ENCODE measurements at places on chromosomes 6 and 20.

GRCh38 chr20:34190679-34191090 is 50.5 kb upstream of the ASIP start:
- no peak overlapping the region for H3K27ac ChIP-seq
- H3K4me3 ChIP-seq: no peak overlapping the region
- H3K27me3 ChIP-seq: no peaks in the 10 kb centered on the region
- H3K36me3 ChIP-seq: no peaks in the 10 kb centered on the region

- H3K27me3 ChIP-seq: no peaks in the 10 kb centered on the region
- no peak overlapping the region for H3K27ac ChIP-seq
- DNase-seq: no peak
These were observed 72.3 kb downstream of the JARID2 start for GRCh38 chr6:15317934-15318902.

GRCh38 chr20:62289898-62290297 is 12.9 kb upstream of the ADRM1 start:
- no peak overlapping the region for H3K27ac ChIP-seq
- H3K4me1 ChIP-seq: no peaks in the 10 kb centered on the region
- no peak overlapping the region for H3K4me3 ChIP-seq
- no peak for DNase-seq
- no peaks in the 10 kb centered on the region for H3K27me3 ChIP-seq

GRCh38 chr6:150006961-150007464 is 18.3 kb downstream of the RAET1L start:
- H3K4me1 ChIP-seq: peaks cover 13% of the 10 kb centered on the region
- no peaks in the 10 kb centered on the region for H3K36me3 ChIP-seq
- DNase-seq: peak; percentile 79
- H3K4me3 ChIP-seq: no peak overlapping the region

- H3K27ac ChIP-seq: no peak overlapping the region
- no peak overlapping the region for H3K4me3 ChIP-seq
- no peaks in the 10 kb centered on the region for H3K36me3 ChIP-seq
These were observed 5.7 kb upstream of the OSTM1 start for GRCh38 chr6:108080010-108080780.

DNA sequence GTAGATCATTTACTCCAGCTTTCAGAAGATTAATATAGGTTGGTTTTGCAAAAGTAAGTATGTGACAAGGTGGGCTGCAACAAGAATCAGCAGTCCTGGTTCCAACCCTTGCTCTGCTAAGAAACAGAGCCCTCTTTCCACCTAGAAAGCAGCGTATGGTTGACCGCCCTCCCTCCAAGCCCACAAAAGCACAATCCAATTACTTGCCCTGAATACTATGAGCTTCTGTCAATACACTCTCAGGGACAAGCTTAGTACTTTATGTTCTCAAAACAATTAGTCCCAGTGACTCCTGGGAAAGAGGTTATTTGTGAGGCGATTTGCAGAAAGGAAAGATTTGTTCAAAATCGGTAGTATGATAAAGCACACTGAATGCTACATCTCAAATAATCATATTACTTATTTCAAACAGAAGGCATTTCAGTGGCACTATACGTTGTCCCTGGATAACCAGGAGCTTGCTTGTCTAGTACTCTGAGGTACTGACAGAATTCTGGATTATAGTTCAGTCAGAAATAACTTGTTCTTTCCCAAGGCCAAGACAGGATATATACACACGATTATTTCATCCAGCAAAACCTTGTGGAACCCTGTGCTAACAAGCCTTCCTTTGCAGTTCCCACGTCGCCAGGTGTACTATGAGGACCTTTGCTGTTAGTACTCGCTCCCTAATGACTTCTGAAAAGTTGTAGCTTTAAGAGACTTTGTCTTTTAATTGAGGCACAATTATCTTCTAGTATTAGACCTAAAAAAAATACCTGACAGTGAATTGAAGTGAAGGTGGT is 96.9 kb upstream of the ADTRP start:
- H3K4me3 ChIP-seq: no peak overlapping the region
- no peak for DNase-seq
- H3K27me3 ChIP-seq: no peaks in the 10 kb centered on the region
- H3K4me1 ChIP-seq: no peaks in the 10 kb centered on the region
- H3K27ac ChIP-seq: no peak overlapping the region

GRCh38 chr6:41675992-41676391 is 37.7 kb downstream of the MDFI start:
- H3K36me3 ChIP-seq: no peaks in the 10 kb centered on the region
- H3K27me3 ChIP-seq: no peaks in the 10 kb centered on the region

GRCh38 chr6:6210994-6211393 is 109.5 kb downstream of the F13A1 start:
- DNase-seq: no peak
